NB4 (cell line): ENCODE measurements at places on chromosomes 3 and 15.
A peak's percentile ranks its signal among the peaks of the same experiment; 100 is the strongest.

DNA sequence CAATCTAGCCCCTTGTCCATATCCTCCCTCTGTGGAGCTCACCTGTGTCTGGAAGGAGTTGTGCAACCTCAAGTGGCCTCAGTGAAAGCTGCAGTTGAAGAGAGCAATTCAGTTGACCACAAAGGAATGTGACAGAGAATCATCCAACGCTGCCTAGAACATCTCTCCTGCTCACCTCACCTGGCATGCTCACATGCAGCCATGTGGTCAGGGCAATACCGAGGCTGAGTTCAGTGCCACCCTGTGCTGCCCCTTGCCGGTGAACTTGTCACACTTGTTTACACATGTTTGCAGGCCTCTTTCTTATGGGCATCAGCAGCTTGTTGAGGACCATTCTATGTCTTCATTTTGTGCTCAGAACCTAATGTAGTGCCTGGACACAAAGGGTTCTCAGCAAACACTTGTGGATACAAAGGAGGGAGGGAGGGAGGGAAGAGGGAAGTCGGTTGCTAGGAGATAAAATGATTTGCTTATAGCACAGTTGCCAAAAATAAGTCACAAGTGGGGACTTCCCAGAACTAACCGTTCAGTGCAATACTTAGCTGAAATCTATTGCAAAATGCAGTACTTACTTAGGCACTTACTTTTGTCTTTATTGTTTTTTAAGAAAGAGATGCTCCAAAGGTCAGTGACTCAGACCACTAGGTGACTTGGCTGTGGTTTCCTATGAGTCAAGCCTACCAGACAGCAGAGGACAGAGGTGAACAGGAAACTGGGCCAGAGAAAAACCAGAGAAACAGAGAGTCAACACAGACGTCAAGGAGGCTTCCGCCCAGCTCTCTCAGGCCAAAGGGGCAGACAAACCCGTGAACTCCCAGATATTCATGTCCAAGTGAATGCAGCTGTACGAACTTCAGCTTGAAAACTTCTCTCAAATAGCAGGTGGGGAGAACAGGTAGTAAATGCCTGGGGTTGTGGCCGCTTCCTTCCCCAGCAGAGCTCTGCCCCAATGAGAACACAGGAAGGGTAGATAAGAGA is 227.8 kb upstream of the CTNNB1 start:
- DNase-seq = peak; percentile 87

DNA sequence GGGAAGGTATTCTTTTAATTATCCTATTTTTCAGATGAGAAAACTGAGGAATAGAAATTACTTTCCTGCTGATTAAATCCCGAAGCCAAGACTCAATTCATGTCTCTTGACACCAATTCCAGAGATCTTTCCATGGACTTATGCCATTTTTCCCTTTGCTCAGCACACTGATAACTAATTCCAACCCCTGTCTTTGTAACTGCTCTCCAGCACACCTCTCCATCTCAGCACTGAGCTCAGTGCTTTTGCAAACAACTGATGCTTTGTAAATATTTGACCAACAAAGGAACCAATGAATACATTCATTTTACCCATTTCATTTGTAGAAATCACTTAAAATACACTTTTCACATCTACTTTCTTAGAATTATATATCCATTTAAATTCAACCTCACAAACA is 249.1 kb downstream of the IL5RA start:
- no peak for DNase-seq

DNA sequence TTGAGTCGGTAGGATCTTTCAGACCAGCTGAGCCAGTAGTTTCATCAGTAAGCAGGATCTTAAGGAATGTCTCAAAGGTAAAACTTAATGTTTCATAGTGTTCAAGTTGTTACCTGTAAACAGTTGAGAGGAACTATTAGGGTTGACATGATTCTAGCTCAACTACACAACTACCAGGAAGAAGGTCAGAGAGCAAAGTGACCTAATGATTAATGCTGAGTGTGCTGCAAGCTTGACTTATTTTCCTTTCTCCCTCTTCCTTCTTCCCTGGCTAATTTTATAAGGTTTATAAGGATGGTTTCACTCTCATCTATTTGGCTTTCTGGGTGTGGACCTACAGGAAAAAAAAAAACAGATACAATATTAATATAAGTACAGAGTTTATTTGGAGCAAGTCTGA is 30.2 kb upstream of the LHFPL4 start:
- DNase-seq = no peak

GRCh38 chr15:60423537-60423936 is 25.8 kb upstream of the ANXA2 start:
- DNase-seq = no peak

DNA sequence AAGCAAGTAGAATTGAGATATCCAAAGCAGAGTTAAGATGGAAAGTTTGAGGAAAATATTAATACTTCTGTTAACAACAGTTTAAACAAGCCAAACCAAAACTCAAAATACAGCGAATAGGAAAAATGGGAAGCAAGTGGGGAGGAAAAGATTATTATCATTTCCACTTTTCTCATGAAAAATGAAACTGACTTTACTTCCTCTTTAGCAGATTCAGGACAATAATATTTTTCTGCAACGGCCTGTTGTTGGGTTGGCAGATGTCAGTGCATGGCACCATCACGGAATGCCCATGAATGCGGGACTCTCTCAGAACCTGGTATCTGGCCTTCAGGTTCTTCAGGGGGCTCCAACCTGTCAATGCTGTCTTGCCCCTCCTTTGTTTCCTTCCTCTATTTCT is 11.1 kb downstream of the ANKUB1 start:
- peak; percentile 30 for DNase-seq

- DNase-seq = no peak
Measured at GRCh38 chr3:12751571-12751970, 7.5 kb downstream of the TMEM40 start.

DNA sequence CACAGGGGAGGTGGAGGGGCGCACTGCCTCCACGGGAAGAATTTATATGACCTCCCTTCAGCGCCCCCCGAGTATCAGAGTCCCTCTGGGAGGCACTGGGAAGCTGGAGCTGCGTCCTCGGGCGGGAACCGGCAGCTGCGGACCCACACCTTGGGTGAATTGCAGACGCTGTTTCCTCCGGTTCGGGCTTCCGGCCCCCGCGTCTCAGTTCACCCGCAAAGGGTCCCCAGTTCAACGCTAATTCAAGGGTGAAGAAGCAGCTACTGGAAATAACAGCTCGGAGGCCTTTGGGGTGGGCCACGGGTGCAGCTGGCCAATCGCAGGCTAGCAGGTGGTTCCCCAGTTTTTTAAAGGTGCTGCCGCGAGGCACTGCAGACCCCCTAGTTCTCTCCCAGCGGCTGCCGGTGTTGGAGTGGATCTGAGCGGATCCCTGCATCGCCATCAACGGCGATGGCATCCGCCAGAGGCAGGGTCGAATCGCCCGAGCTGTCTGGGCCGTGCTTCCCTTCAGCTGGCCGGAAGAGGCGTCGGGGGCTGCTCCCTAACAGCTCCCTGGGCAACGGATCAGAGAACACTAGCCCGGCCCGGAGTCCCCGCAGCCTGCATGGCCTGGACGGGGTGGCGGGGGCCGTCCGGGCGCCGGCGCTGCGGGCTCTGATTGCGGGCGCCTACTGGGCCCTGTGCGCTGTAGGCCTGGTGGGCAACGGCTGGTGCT is 19.4 kb upstream of the ADAMTS7 start:
- no peak for DNase-seq

GRCh38 chr3:54653456-54654195 is 274.2 kb downstream of the LRTM1 start:
- DNase-seq = no peak

DNA sequence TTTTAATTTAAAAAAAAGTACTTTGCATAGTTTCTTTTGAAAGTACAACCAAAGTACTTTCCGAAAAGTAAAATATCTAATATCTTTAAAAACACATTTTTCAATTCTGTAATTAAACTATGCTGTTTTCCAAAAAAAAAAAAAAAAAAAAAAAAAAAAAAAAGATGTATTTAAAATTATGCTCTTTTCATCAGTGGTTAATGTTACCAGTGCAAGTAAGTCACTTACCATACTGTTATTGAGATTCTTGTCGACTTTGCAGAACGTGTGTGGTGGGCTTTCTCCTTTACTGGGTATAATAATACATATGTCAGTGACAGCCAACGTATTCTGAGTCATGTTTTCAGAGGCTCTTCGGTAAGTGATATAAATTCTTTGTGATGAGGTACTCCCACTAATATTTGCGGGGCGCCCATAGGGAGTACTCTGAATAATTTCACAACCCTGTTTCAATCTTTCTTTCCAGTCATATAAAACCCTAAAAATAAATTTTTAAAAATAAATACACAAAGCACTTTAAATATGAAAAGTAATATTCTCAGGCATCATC is 39.9 kb downstream of the DENND4A start:
- DNase-seq = no peak

- DNase-seq = no peak
Measured at GRCh38 chr3:41863024-41863423, 98.9 kb downstream of the ULK4 start.

GRCh38 chr3:177803500-177803899 is 606.2 kb upstream of the TBL1XR1 start:
- no peak for DNase-seq

GRCh38 chr3:94117729-94118128 is 54.9 kb downstream of the NSUN3 start:
- DNase-seq = peak; percentile 6

DNA sequence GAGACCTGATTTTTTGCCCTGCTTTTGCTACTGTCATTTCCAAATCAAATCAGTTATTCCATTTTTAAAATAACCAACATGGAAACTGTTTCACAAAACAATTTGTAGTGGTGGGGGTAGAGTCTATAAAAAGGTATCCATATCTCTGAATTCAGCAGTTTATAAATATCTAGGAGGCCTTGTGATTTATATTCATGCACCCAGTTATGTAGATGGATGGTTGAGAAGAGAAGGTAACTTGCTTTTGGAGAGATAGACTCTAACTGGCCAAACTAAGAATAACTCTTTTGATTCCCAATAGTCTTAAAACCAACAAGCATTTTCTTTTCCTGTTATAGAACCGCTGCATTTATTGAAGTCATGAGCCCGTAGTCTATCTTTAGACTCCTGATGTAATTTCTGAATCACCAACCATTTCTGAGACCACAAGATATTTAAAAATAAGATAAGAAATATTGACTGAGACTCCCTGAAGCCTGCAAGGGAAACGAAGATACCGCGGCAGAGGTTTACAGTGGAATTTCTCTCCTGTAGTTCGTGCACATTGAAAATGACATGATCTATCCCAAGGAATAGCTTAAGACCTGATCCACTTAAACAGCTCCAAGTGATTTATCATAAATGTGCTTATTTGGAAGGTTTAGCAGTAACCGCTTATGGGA is 68.5 kb downstream of the SAMMSON start:
- no peak for DNase-seq

DNA sequence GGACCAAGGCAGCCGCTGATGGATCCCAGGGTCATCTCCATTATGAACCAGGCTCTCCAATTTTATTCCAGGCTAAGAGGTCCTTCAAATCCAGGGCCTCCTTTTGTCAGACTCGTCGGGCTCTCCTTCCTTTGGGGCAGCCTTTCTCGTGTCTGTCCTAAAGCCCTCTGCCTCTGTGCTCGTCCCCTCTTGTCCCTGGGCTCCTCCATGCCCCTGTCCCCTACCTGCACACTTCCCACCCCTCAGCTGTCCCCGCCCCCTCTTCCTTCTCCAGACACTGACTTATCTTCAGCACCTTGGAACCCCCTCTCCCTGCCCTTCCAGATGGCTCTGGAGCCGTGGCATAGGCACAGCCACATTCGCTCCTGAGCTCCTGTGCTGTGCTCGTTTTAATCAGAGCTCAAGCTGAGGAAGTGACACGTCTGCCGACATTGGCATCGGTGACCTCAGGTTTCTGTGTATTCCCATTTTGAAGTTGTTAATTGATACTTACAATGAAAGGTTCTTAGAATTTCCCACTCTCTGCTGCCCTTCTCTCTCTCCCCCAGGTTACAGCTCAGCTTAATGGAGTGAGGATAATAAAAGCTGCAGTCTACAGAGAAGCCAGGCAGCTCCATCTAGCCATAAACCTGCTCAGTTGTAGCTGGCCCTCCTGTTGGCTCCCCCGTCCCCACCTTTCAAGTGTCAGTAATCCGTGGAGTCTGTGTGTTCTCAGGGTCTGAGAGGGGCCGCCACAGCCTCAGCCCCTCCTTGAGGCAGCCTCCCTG is 51.1 kb upstream of the SEC22A start:
- no peak for DNase-seq

GRCh38 chr3:98741121-98741716 is 21.9 kb upstream of the ST3GAL6 start:
- DNase-seq = no peak

GRCh38 chr3:123618768-123619484 is 34.1 kb upstream of the HACD2 start:
- peak; percentile 89 for DNase-seq

DNA sequence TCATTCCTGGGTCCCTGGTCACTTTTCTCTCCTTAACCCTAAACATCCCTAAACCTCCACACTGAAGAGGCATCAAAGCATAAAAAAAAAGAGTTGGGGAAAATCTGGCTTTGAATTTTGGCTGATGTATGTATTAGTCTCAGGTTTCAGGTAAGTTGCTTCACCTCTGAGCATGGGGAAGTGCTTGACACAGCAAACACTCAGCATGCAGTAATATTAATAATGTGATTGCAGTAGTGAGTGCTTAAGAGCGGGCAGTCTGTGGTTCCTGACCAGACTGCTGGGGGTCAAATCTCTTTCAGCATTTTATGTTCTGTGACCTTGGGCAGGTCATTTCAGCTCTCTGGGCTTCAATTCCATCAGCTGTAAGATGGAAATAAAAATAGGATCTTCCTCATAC is 467.9 kb downstream of the SOX2 start:
- no peak for DNase-seq

DNA sequence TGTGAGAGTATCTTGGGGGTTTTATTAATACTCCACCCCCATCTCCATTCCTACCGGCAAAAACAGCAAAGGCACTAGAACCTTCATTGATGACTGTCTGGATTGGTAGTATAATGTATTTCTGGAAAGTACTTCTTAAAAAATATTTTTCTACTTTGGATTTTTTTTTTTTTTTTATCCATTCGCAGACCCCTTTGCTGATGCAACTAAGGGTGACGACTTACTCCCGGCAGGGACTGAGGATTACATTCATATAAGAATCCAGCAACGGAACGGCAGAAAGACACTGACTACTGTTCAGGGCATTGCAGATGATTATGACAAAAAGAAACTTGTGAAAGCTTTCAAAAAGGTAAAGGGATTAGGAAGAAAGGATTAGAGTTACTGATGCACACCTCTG is 1.2 kb downstream of the EIF1B start:
- peak; percentile 20 for DNase-seq

- DNase-seq = peak; percentile 43
Measured at GRCh38 chr3:127732879-127733350, 60.2 kb downstream of the ABTB1 start.

- no peak for DNase-seq
Measured at GRCh38 chr3:187967993-187968392, 186.0 kb upstream of the LPP start.
